ENCODE measurements at places on chromosomes 7 and 10.

DNA sequence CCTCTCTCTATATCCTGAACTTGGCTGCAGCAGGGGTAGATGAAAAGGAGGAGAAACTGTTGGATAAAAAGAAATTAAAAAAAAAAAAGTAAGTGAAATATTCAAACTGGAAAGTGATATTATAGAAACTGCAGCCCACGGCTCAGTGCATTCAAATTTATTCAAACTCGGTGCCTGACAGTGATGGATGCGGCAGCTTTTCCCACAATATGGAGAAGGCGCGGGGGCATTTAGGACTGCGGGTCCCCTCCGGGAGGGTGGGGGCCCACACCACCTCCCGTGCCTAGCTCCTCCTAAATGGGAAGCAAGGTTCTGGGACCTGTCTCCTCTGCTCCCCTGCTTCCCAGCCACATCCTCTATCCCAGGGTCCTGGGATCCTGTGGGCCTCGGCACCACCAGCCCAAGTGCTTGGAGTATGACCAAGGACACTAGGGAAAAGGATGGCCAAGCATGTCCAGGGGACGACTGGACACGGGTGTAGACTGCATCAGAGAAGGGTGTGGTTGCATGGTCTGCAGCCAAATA is 82.4 kb downstream of the HIF1AN start:
- DNase-seq = no peak

GRCh38 chr10:47166405-47166777 is 133.6 kb upstream of the GDF10 start:
- no peak for DNase-seq

GRCh38 chr10:116740971-116741370 is 1.4 kb downstream of the HSPA12A start:
- DNase-seq = no peak

DNA sequence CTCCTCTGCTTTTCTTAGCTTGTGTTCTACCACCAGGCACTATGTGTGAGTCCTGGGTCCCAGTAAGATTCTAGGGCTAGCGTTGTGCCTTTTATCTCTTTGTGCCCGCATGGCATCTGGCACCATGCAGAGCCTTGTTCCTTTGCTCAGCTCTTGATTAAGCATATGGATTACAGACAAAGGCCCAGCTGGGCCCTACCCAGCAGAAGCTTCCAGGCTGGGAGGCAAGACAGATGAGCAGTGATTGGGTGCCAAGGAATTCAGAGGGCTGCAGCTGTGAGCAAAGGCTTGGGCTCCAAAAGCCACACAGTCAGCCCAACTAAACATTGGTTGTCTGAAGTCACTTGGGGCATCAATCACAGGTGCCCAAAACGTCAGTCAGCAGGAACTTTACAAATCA is 2.0 kb downstream of the ACSM6 start:
- no peak for DNase-seq

- DNase-seq = no peak
Measured at GRCh38 chr7:80047032-80047431, 87.6 kb upstream of the GNAI1 start.

- no peak for DNase-seq
Measured at GRCh38 chr7:157139810-157140510, 1.2 kb downstream of the UBE3C start.

DNA sequence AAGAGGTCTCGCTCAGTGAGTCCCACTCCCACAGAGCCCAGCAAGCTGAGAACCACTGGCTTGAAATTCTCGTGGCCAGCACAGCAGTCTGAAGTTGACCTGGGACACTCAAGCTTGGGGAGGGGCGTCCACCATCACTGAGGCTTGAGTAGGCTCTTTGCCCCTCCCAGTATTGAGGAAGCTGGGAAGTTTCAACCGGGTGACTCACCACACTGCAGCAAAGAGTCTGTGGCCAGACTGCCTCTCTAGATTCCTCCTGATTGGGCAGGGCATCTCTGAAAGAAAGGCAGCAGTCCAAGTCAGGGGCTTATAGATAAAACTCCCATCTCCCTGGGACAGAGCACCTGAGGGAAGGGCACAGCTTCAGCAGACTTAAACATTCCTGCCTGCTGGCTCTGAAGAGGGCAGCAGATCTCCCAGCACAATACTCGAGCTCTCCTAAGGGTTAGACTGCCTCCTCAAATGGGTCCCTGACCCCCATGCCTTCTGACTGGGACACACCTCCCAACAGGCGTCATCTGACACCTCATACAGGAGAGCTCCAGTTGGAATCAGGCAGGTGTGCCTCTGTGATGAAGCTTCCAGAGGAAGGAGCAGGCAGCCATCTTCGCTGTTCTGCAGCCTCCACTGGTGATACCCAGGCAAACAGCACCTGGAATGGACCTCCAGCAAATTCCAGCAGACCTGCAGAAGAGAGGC is 970.9 kb upstream of the LRRN3 start:
- DNase-seq = no peak

GRCh38 chr10:61076572-61077114 is 132.7 kb upstream of the RHOBTB1 start:
- DNase-seq = no peak

GRCh38 chr10:119270762-119271366 is 63.5 kb downstream of the GRK5 start:
- DNase-seq = no peak

- no peak for DNase-seq
Measured at GRCh38 chr7:107503687-107504086, 33.8 kb downstream of the GPR22 start.

DNA sequence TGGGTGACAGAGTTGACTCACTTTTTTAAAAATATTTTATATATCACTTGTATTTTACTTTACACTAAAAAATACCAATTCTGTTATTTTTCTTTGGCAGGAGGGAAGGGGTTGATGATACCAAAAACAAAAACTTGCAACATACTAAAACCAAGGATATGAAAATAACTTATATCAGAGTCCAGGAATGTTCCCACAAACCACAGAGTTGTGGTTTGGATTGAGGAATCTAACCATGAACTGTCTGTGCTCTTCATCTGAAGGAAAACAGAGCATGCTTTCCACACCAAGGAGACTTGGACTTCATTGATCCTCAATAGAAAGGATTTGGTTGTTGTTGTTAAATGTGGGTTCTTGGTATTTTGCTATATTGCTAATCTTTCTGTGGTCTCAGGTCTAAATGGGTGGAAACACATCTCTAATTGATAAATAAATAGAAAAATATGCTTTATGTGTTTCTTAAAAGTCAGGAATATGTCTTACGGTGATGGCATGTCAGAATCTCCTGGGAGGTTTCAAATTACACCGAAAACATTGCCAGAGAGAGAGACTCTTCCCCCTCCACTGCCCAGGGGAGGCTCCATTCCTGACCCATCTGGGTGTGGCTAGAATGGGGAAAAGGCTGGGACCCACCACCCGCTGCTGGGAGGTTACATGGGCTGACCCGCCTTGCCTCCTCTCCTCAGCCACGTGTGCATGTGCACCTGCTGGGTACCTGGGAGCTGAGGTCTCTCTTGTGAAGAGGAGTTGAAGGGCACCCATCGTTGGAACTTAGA is 46.9 kb upstream of the STK17A start:
- peak; percentile 76 for DNase-seq

GRCh38 chr7:73742753-73743641 is 4.4 kb upstream of the ABHD11 start:
- no peak for DNase-seq

- no peak for DNase-seq
Measured at GRCh38 chr10:9825491-9826018, 1192.1 kb upstream of the CELF2 start.

DNA sequence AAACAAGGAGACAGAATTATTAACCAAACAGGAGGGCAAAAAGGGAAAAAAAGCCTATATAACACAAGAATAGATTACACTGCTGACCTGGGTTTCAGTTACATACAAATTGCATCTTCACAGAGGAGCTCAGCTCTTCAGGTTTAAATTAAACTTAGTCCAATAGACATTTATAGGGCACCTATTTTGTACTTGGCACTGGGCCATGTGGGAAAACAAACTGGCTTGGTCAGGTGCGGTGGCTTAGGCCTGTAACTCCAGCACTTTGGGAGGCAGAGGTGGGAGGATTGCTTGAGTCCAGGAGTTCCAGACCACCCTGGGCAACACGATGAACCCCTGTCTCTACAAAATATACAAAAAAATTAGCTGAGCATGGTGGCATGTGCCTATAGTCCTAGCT is 62.3 kb upstream of the CCDC6 start:
- DNase-seq = no peak

- no peak for DNase-seq
Measured at GRCh38 chr7:44451123-44451522, 39.3 kb downstream of the NUDCD3 start.

DNA sequence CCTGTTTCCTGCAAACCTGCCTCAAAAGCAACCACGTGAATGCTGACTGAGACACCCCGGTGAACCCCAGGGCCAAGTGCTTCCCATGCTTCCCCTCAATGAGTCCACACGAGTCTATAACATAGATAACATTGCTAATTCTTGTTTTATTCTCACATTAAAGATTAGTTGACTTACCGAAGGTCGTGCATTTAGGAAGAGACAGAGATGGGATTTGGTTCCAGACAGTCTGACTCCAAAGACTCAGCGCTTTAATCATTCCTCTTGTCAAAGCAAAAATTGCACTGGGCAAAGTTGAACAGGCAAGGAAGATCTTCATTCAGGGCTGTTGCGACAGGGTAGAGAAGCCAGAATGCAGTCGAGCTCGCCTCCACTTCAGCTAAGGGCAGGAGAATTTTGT is 435.6 kb upstream of the C7orf33 start:
- DNase-seq = no peak

DNA sequence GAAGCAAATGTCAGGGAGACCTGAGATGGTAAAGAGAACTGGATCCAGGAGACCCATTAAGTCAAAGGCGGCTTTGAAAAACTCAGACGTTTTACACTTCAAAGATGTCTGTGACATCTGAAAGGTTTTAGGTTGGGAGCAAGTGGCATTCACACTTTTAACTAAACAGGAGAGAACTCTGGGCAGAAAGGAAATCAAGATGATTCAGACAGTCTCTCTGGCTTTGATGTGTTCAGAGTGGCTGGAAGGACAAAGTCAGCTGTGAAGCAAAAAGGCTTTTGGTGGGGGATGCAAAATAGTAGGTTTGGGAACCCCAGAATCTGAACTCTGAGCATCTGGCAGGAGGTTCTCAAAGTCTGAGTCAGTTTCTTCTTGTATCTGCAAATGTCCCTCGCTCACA is 66.6 kb downstream of the PRKCQ start:
- no peak for DNase-seq

DNA sequence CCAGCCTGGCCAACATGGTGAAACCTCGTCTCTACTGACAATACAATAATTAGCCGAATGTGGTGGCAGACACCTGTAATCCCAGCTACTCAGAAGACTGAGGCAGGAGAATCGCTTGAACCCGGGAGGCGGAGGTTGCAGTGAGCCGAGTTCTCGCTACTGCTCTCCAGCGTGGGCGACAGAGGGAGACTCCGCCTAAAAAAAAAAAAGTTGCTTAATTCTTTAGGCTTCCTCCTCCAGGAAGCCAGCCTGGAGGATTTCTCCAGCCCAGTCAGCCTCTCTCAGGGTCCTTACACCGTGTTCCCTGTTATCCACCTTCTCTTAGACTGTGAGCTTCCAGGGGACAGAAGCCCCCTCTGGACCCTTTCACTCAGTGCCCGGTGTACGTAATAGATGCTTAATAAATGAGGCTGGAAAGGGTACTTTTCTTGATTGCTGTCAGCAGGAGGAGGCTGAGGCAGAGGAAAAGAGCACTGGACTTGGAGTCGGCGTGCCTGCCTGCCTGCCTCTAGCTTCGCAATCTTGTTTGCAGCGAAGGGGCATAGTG is 16.4 kb upstream of the NODAL start:
- DNase-seq = no peak

DNA sequence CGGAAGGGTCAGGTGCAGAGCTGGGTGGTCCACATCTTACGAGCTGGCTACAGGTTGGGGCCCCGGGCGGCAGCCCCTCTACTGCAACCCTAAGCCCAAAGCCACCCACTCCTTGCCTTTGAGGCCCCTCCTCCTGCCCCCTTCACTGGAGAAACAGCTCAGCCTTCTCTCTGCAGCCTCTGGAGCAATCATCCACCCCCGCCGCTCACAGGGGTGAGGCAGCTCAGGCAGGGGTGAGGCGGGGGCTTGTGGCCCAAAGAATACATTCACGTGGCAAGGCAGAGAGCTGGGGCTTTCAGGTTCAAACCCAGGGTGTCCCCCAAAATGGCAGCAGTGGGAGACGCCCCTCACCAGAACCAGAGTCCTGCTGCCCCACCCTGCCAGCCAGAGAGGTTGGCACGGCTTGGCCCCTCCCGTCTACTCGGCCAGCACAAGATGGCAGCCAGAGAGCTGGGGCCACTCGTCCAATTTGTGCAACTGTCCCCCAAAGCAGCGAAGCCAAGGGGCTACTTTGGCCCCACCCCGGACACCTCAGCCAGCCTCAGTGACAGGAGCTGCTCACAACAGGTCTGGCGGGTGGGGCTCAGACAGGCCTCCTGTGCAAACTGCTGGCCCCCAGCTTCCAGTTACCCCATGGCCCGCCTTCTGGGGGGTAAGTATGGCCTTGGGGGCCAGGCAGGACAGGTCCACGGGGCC is 7.2 kb downstream of the GNB2 start:
- DNase-seq = no peak

- DNase-seq = no peak
Measured at GRCh38 chr10:124518366-124518765, 56.7 kb downstream of the LHPP start.

DNA sequence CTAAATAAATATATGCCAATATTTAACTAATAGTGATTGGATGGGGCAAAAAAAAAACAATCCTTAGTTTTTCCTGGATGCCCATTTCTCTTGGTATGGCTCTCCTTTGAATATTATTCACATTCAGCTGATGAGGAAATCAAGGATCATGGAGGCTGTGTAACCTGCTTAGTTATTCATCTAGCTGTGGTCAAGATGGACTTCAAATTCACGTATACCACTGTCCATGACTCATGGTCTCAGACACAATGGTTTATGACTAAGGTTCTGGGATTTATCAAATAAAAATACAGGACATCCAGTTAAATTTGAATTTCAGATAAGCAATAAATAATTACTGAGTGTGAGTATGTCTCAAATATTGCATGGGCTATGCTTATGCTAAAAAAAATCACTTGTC is 191.5 kb upstream of the CELF2 start:
- DNase-seq = peak; percentile 4

DNA sequence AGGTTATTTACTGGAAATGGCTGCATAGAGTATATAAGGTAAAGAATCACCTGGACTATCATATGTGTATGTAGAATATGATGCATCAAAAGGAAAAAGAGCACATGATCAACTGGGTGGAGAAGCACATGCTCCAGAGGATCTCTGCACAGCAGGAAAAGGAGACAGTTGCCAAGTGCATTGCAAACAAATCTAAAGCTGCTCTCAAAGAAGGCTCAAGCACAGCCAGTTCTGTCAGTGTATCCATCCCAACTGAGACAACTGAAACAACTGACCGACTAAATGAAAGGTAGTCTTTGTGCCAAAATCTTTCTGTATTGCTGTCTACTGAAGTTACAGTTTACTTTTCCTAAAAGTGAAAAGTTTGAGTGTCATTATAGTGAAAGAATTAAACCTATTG is 83.2 kb upstream of the SGCE start:
- DNase-seq = no peak

Data from HTR-8/SVneo (cell line).